PC-3 (cell line): ENCODE measurements at places on chromosomes 3 and 15. TPM values are rescaled to one million over a fixed set of nuclear protein-coding genes. Genes with fewer than 3 reads are reported as not detected.

DNA sequence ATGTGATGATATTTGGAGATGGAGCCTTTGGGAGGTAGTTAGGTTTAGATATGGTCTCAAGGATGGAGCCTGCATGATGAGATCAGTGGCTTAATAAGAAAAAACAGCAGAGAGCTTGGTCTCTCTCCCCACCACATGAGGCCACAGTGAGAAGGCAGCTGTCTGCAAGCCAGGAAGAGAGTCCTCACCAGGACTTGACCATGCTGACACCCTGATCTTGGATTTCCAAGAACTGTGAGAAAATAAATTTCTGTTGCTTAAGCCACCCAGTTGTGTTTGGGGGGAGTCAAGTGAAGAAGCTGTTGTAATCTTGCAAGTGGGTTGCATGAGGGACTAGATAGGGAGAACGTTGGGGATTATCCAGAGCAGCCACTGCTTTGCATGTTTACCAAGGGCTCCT, 62.3 kb upstream of the TNFAIP8L3 start:
- H3K27me3 ChIP-seq, result no peaks in the 10 kb centered on the region
- DNase-seq, result no peak
- H3K4me3 ChIP-seq, result no peak overlapping the region
- H3K36me3 ChIP-seq, result no peaks in the 10 kb centered on the region

Gene RASSF1
- total RNA-seq, result 20.0 and 21.4 TPM in 2 replicates

Gene GABRG3
- 0.11 and 2.0 TPM in 2 replicates for total RNA-seq

- no peaks in the 10 kb centered on the region for H3K4me1 ChIP-seq
- no peak overlapping the region for H3K27ac ChIP-seq
- no peak for DNase-seq
Observed at GRCh38 chr3:171435143-171435542, 25.1 kb downstream of the TNIK start.

GRCh38 chr3:94614192-94614591, 551.3 kb downstream of the NSUN3 start:
- no peak overlapping the region for H3K4me3 ChIP-seq
- DNase-seq, result no peak
- H3K36me3 ChIP-seq, result no peaks in the 10 kb centered on the region
- peaks cover 16% of the 10 kb centered on the region; the same call in 1 of the 2 replicates for H3K4me1 ChIP-seq
- H3K27ac ChIP-seq, result no peak overlapping the region
- H3K27me3 ChIP-seq, result no peaks in the 10 kb centered on the region

Gene CPNE9
- total RNA-seq, result 0.07 TPM in 1 of 2 replicates, not detected in the other

Gene DMXL2
- total RNA-seq, result 10.9 and 11.1 TPM in 2 replicates
